ENCODE measurements at places on chromosomes 6 and 20.

GRCh38 chr20:6434131-6434530 lies 311.3 kb upstream of the FERMT1 start:
- no peak for DNase-seq

GRCh38 chr6:163651426-163651825 lies 236.9 kb downstream of the QKI start:
- DNase-seq: no peak

- DNase-seq: no peak
Measured at GRCh38 chr6:51972659-51973058, 114.8 kb downstream of the PKHD1 start.

DNA sequence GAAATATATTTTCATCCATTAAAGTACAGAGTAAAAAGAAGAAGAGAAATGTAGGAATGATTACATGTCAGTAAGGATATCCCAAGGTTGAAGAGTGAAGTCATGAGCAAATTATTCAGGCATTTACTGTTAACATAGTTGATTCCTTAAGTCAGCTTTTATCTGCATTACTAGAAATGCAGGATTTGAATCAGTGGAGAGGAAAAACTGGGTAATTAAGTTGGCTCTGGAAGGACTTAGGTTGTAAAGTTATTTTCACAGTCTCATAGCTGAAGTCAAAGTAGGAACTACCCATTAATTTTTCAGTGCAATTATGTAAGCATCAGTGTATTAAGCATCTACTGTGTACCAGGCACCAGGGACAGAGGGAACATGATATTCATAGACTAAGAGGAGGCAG lies 7.8 kb downstream of the NAA20 start:
- DNase-seq: no peak

Measured in activated T-cell treated with anti-CD3 and anti-CD28 coated beads, Interleukin-2, amount 50 U/mL, for 1 hour (primary cell).